ENCODE measurements at places on chromosomes 1 and 21. TPM values are rescaled to one million over a fixed set of nuclear protein-coding genes. Genes with fewer than 3 reads are reported as not detected.

The TMEM240 gene
- not detected for total RNA-seq

The TAS1R1 gene
- total RNA-seq, result not detected

The ROR1 gene
- total RNA-seq, result 7.0 TPM

The URB2 gene
- total RNA-seq, result 19.7 TPM

The ITGB3BP gene
- total RNA-seq, result 43.9 TPM

The LELP1 gene
- total RNA-seq, result not detected

The NPPA gene
- total RNA-seq, result not detected

The HSPB7 gene
- total RNA-seq, result not detected

The DPH2 gene
- 31.6 TPM for total RNA-seq

The CAMK1G gene
- total RNA-seq, result not detected

DNA sequence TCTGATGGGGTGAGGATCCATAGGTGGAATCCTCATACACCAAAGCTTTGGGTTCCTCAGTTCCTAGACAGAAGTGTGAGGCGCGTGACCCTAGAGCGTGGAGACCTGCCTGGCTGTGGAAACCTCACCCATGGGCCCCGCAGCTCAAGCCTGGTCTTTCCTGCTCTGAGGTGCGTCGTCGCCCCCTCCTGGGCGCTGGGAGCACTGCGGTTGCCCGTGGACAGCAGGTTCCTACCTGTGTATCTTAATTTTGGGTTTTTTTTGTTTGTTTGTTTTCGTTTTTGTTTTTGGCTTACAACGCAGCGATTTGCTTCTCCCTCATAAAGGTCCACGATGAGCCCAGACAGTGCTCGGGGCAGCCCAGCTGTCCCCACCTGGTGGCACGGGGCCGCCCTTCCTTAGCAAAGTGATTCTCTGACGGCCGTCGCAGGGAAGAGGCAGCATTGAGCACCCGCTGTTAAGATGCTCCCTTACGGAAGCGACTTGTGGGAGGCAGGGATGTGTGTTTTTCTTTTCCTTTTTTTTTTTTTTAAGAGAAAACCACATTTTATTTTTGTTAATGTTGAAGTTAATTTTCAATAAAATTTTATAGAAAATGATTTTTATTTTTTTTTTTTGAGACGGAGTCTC, 36.5 kb upstream of the TRAPPC10 start:
- DNase-seq, result peak; percentile 56

GRCh38 chr21:14243874-14244273, 27.9 kb downstream of the RBM11 start:
- no peak for DNase-seq

DNA sequence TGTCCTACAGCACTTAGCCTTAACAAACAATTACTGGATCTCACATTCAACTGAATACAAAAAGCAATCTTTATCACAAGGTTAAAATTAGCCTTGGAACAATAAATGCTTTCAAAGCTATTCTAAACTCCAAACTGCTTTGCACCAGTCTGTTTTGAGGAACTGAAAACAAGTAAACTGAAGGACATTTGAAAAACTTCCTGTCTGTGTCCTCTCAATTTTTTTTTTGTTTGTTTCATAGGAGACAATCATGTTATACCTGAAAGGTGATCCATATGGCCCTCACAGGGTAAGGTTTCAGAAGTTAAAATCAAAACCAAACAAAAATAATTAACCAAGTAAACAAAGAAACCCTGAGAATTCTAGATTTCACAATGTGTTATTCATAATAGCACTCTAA, 459.1 kb downstream of the DPYD start:
- DNase-seq, result no peak

GRCh38 chr1:152926091-152926490, 17.7 kb downstream of the IVL start:
- peak; percentile 33 for DNase-seq

GRCh38 chr1:207839083-207839413, 71.9 kb downstream of the CD34 start:
- no peak for DNase-seq

GRCh38 chr1:56638248-56638647, 6.9 kb upstream of the PRKAA2 start:
- no peak for DNase-seq

DNA sequence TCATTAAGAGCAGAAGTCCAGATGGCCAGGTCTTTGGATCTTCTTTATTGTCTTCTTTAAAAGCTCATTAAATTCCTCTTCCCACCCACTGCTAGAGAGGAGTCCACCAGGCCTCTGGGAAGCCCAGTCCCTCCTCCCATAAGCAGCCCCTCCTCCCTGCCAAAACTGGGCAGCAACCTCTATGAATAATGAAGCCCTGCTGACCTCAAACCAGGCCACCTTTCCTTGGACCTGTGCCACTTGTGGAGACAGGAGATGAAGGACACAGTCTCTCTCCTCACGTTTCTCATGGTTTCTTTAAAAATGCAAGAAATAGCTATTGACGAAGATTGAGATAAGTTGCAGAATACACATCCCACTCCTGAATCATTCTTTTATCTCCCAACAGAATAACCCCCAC, 112.8 kb downstream of the EDEM3 start:
- DNase-seq, result no peak

- no peak for DNase-seq
Measured at GRCh38 chr1:26096471-26096870, 15.2 kb upstream of the PDIK1L start.

DNA sequence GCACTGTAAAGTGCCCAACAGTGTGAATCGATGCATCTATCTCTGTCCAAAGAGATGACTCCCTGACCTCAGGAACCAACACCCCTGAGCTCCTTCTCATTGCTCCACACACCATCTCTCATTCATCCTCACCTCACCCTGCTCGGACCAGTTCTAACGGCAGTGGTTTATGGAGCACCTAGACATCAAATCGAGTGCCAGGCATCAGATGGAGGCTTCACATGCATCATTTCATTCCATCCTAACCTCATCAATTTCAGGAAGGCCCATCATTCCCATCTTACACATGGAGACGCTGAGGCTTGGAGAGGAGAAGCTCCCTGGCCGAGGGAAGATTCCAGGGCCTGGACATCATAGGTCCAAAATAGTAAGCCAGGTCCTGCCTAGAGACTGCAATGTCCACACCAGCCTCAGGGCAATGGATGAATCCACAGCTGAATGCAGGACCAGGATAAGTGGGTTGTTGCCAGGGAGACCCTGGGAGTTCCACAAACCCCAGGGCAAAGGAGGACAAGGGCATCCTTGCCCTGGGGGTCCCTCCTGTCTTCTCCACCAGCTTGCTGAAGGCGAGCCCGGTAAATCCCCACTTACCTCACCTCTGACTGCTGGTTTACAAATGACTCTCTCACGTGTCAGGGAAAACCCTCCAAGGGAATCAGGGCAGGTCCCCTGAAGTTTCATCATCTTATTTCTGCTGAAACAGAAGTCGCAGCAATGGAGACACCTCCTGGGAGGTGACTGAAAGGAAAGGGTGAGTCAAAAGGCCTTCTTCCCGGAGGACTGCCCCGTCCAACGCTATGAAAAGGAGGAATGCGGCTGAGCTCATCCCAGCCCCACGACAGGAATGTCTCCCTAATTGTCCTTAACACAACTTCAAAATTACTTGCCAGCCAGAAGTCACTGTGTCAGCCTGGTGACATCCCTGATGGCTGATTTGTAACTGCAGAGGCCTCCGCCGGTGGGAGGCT, 9.0 kb upstream of the IFFO2 start:
- DNase-seq, result peak; percentile 73

GRCh38 chr1:43348809-43349593, 9.8 kb upstream of the CDC20 start:
- no peak for DNase-seq

DNA sequence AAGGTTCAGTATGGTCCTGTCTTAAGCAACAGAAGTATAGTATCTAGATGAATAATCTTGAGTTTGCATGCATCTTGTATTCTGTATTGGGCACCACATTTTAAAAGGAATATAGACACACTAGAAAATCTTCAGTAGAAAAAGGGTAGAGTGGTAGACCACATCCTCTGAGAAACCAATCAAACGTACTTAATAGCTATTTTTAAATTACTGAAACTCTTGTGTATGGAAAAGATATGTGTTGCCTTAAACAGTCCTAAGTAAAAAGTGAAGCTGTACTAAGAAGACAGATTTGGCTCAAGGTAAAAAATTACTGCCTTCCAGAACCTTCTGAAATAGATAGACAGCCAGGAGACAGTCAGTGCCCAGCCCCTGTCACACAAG, 3.1 kb downstream of the CTXND2 start:
- no peak for DNase-seq

GRCh38 chr1:48093696-48094528, 96.7 kb upstream of the TRABD2B start:
- peak; percentile 42 for DNase-seq

GRCh38 chr1:182625719-182626504, 21.7 kb upstream of the RGS16 start:
- DNase-seq, result peak; percentile 26

DNA sequence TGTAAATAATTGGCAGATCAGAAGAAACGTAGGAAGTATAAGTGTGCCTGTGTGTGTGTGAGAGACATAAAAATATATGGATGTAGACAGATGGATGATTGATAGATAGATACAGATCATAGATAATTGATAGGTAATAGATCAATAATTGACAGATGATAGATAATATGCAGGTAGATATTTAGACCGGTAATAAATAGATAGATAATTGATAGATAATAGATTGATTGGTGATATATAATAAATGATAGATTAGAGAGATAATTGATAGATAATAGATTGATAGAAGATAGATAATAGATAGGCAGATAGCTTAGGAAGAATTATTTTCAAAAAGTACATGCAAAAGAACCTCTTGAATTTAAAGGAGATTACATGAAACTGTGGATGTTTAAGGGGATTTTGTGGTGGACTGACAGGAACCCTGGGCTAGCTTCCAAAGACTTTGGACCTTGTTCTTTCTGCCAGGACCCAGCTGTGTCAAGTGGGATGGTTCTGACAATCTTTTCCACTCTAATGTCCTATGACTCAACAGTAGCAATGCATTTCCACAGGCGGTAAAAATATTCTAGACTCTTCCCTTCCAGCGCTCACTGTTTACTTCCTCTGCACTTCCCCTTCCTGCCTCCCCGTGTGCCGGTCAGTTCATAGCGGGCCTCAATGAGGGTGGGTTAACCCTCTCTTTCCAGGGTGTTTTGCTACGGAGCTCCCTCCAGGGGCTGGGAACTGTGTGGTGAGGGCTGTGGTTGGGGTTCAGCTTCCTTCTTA, 39.4 kb downstream of the KCNJ15 start:
- DNase-seq, result peak; percentile 25

DNA sequence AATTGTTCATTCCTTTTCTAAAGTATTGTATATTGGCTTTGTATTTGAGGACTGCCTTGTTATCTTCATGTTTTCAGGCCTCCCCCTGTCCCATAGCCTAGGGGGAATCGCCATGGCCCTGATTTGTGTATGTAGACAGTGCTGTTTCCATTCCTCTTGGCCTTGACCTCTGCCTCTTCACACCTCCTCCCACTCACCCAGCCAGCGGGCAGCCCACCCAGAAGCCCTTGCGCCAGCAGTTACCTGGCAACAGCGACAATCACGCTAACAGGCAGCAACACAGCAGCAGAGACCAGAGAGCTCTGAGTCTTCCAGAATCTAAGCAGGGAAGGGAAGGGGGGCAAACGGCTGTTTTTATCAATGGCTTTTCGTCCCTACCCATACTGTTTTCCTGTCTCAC, 50.0 kb upstream of the NPL start:
- no peak for DNase-seq

GRCh38 chr1:44261962-44262361, 48.7 kb downstream of the DMAP1 start:
- no peak for DNase-seq

- DNase-seq, result no peak
Measured at GRCh38 chr21:40385883-40386282, 461.1 kb downstream of the DSCAM start.

DNA sequence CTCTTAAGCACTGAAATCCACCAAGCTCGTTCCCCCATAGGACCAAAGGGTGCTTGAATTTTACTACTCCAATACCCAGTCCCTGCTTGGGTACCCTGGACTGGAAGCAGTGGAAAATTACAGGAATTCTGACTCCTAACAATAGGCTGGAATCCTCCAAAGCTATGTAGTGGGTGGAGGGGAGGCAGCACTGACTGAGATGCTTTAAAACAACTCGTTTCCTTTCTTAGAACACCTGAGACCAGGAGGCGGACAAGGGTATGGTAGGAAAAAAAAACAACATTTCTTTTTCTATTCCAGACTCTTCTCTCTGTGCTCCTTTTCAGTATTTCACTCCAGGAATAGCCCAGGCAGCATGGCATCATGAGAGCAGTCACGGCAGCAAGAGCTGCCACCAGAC, 2.3 kb downstream of the PEF1 start:
- no peak for DNase-seq

DNA sequence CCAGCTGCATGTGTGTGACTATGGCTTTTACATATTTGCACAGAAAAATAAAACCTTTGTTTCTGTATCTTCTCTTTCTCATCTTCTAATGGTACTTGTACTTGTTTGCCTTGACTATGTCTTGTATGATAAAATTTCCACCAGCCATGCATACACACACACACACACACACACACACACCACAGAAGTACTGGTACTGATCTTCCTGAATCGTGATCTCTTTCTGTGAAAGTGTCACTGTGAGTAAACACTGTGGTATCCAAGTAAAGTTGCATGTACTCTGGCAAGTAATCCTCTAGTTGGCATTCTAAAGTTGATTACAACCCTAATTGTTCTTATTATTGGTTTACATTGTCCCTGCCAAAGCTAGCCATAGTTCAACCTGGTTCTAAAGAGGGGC, 176.7 kb downstream of the CRB1 start:
- no peak for DNase-seq

GRCh38 chr21:25735646-25736597, 1.1 kb downstream of the GABPA start:
- peak; percentile 72 for DNase-seq

DNA sequence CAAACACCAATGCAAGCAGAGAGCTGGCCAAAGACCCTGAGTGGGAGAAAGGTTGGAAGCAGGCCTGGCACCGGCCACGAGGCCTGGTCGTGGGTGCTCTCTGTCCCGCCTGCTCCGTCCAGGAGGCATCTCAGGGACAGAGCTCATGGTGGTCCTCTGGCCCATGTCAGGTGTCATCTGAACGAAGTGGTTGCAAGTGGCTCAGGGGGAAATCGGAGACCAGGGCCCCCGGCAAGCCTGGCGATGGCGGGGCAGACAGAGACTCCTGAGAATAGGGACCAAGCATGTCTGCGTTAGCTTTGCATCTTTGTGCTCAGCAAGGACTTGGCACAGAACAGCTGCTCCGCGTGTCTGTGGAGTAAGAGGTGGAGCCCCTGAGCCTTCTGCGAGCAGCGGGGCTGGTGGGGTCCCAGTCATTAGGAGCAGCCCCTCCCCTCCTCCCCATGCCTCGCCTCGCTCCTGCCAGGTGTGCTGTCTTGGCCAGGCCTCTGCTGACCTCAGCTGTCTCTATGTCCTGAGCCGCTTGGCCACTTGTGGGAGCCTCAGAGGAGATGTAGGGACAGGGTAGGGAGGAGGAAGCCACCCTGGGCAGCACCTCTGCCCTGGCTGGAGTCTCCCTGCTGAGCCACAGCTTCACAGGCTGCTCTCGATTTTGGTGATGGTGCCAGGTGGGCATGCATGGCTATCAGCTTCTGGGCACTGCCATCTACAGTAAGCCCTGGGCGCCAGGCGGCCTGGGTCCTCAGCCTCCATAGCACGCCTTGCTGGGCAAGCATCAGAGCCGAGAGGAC, 362.9 kb upstream of the VAMP3 start:
- no peak for DNase-seq
